ENCODE measurements at places on chromosomes 6 and 20.

DNA sequence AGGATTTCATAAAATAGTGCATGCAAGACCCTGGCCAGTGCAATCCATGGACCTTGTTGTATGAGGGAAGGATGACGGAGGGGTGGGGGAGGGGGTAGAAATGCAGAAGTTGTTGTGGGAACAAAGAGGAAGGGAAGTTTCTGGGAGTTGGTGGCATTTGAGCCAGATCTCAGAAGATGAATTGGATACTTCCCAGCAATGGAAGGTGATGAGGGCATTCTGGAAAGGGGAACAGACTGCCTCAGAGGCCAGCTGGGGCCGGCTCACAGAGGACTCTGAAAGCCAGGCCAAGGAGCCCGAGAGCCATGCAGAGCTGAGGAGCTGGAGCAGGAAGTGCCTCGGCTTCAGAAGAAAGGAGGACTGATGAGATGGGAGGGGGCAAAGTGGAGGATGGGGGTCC, 2.7 kb downstream of the TMEM74B start:
- no peak for DNase-seq

DNA sequence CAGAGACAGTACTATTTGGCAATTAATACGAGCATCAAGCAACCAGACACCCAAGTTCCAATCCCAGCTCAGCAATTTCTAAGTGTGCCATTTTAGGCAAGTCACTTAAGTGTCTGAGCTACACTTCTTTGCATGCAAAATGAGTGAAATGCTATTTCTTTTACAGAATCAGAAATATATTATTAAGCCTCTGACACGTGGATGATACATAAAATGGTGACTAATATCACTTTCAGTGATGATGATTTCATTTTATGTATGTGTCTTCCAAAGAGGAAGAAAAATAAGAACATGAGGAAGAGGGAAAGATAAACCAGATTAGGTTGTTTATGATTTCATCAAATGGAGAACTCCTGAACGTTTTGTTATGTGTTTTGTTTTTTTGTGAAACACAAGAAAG, 158.6 kb downstream of the TSHZ2 start:
- DNase-seq: no peak

DNA sequence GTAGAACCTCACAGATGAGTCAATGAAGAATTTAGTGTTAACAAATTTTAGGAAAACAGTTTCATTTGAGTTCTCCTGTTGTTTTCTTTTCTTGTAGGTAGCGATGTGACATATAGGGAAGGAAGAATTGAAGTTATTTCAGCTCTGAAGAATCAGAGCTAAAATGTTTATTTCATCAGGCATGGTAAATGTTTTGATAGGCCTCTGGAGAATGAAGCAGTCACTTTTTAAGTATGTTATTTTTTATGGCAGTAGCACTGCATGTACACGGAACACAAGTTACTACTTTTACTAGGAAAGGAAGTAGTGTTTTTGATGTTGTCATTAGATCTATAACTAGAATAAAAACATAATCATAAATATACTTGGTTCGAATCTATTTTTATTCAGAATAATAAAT, 1357.3 kb upstream of the CITED2 start:
- no peak for DNase-seq

DNA sequence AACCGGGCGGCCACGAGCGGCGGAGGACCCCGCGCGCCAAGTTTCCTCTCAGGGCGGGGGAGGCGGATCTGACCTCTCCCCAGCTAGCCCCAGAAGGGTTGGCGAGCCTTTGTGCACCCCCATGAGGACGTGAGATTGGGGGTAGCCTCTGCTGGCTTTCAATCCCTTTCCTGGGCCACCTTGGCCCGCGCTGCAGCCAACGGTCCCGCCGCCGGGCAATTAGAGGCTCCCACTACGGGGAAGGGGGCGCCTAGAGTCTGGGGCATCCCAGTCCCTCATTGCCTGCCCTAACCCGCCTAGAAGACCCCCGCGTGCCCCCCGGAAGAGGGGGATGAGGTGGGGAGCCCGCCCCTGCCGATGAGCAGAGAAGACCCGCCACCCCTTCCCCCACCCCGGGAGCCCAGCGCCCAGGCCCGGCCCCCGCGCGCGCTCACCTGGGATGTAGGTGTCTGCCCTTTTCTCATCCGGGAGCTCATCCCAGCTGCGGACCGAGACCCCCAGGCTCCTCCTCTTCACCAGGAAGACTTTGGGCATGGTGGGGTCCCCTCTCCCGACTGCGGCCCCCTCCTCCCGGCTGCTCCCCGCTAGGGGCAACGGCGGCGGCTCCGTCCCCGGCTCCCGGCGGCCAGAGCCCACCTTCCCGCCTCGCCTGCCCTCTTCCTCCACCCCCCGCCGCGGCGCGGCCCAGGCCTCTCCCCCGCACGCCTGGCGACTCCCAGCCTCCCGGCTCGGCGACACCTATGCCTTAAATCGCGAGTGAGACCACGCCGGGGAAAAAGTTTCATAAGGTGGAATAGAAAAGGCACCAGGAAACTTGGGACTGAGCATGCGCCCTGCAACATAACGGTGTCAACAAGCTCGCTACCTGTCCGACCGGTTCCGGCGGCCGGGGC, at the start of gene OVOL2:
OVOL2 (minus strand) TSS at position 816 of the 893 bp plus-strand sequence; CDS start at position 534, 282 bp downstream.
- DNase-seq: no peak

DNA sequence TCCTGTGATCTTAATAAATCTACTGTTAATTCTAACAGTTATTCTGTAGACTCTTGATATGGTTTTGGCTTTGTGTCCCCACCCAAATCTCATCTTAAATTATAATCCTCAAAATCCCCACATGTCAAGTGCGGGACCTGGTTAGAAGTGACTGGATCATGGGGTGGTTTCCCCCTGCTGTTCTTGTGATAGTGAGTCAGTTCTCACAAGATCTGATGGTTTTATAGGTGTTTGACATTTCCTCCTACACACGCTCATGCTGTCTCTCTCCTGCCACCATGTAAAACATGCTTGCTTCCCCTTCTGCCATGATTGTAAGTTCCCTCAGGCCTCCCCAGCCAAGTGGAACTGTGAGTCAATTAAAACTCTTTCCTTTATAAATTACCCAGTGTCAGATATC, 10.5 kb upstream of the EPB41L2 start:
- no peak for DNase-seq

- no peak for DNase-seq
These were observed 2.4 kb upstream of the HLA-F start for GRCh38 chr6:29720863-29721262.

DNA sequence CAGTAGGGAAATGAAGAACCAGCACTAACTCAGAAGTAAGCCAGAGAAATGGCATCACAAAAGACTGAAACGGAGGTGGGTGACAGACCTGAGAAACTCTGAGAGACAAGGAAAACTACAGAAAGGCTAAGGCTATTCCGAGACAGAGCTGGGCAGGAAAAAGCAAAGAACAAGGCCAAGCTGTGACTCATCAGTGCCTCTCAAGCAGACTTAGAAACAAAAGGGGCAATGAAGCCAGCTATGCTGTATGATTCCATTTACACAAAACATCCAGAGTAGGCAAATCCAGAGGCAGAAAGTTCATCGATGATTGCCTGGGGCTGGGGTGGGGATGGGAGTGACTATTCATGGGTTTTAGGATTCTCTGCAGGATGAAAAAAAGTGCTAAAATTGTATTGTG, 50.0 kb downstream of the SLC23A2 start:
- no peak for DNase-seq

- no peak for DNase-seq
These were observed 210.4 kb downstream of the CENPW start for GRCh38 chr6:126550323-126550722.

GRCh38 chr6:33654831-33655554, 33.9 kb downstream of the ITPR3 start:
- DNase-seq: no peak

DNA sequence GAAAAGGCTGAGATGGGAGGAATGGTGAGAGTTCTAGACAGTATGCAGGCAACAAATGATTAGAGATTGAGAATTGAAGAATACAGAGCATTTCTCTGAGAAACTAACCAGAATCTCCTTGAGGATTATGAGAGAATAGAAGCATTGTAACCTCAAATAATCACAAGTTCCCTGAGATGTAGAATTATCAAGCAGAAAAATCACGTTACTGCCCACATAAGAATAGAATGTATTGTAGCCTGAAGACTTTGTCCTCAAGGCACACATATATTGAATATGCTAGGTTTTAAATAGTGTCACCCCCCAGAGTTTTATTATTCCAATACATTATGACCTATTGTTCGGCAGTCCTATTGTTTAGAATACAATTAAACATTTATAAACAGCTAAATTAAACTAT, 57.2 kb downstream of the CNKSR3 start:
- no peak for DNase-seq
